ENCODE measurements at places on chromosomes 4 and X.

- DNase-seq, result no peak
These were observed 11.5 kb downstream of the FBXW7 start for GRCh38 chr4:152524427-152524826.

DNA sequence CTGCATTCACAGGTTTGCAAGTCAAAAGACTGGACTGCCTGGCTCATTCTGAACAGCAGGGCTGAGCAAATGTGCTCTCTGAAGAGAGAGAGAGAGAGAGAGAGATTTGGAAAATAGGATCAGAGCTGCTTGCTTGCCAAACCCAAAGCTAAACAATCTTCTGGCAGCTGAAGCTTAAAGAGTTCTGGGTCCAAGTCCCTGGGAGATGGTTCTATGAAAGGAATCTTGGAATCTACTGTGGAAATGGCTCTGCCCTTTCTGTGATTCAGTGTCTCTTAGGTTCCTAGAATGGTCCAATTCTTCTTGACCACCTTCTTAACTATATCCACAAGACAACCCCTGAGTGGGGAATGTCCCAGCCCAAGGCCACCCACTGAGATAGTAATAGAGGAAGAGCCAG, 66.1 kb upstream of the EFNB1 start:
- DNase-seq, result no peak

- DNase-seq, result peak; percentile 37
These were observed 57.4 kb downstream of the TSC22D3 start for GRCh38 chrX:107718156-107718621.

GRCh38 chr4:80082693-80083092, 9.7 kb upstream of the ANTXR2 start:
- DNase-seq, result no peak

- no peak for DNase-seq
These were observed 26.7 kb downstream of the MANBA start for GRCh38 chr4:102734116-102734515.

GRCh38 chrX:126819429-126819828, at the start of gene PRR32:
TSS of gene PRR32 (plus strand) at chrX:126819729. CDS start at chrX:126819844, 115 bp downstream.
- no peak for DNase-seq

GRCh38 chr4:39480902-39481695, 22.2 kb downstream of the LIAS start:
- no peak for DNase-seq

- peak; percentile 61 for DNase-seq
These were observed 148.8 kb upstream of the MID1 start for GRCh38 chrX:10769195-10769594.

- no peak for DNase-seq
These were observed 27.8 kb upstream of the TSPAN5 start for GRCh38 chr4:98686043-98686707.

- no peak for DNase-seq
These were observed 120.5 kb downstream of the CAMK2D start for GRCh38 chr4:113641025-113641431.

GRCh38 chrX:130030826-130031225, 48.4 kb downstream of the BCORL1 start:
- no peak for DNase-seq

- DNase-seq, result no peak
These were observed 78.0 kb downstream of the COX7B2 start for GRCh38 chr4:46830971-46831454.

DNA sequence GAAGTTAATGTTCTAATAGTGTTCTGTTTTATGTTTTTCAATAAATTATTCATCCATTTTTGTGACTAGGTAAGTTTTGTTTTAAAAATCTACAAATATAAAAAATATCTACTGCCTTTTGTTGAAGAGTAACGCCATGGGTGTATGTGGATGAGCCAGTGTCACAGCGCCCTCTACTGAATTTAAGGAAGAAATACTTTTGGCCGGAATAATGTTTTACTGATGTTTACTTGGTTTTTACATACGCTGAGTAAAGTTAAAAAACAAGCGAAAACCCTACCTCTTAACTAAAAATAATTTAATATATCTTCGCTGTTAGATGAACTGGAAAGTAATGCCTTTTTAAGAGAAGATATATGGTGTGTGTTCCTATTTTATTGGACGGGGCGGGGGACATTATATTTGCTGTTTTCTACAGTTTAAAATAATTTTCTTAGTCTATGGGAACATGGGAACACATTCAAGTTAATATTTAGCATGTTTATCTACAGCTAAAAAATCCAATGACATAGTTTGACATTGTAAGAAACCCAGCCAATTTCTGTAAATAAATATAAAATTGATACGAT, 86.1 kb downstream of the CPE start:
- no peak for DNase-seq

GRCh38 chr4:53168228-53168627, 197.6 kb downstream of the SCFD2 start:
- DNase-seq, result no peak

DNA sequence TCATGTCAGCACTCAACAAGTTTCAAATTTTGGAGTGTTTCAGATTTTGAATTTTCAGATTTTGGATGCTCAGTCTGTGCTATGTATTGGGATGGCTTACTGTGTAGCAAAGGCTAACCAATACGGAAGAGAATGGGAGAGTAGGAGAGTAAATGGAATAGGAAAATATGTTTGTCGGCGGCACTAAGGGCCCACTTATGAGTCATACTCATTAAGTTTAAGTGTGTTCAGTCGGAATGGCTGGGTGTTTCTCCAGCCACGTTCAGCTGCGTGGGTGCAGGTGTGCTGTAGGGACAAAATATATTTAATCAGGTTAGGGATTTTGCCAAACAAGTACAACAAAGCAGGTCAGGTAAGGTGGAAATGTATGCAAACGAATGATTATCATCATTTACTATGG, 13.6 kb downstream of the FTHL17 start:
- no peak for DNase-seq

DNA sequence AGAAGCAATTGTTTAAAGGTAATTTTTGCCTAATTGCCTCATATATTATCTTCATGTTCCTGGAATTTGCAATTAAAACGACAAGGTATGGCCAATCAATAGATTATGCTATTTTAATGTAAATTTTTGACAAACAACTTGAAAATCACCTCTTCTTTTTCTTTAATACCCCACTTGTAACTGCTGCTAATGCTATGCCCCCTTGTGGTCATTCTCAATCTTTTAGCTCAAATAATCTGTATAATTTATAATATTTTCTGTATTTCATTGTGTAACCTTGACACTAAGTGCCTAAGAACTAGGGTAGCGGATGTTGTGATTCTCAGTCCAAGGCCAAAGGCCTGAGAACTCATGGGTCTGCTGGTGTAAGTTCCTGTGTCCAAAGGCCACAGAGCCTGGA, 831.7 kb upstream of the POU3F4 start:
- DNase-seq, result no peak

DNA sequence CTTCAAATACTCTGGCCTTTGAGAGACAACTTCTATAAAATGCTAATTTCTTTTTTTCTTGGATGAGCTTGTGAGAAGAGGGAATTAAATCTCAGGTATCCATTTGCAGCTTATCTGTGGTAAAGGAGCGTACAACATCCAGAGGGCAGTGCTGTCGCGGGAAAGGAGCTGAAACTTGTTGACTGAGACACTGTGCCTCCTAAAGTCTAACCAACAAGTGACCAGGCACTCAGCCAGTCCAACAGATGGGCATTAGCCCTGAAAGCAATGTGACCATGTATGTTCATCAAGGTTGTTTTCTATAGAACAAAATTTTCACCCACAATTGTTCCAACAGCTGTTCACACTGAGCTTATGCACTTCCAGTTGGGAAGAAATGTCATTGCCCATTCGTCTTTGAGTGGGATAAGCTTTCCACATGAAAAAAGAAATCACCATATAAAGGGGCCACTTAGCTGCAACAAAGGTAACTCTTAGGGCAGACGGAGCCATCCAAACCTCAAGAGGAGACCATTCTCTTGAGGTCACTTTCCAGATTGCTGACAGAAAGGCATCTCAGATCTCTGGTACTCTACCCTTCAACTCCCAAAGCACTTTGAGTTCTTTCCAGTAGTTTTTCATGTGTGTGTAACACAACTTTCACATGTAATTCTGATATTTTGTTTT, 244.8 kb upstream of the NEIL3 start:
- no peak for DNase-seq

GRCh38 chr4:128384765-128385598, 97.4 kb upstream of the PGRMC2 start:
- no peak for DNase-seq

GRCh38 chr4:110005461-110006056, 92.9 kb downstream of the EGF start:
- DNase-seq, result no peak

- DNase-seq, result no peak
These were observed 43.9 kb upstream of the PDGFRA start for GRCh38 chr4:54185044-54185780.

- no peak for DNase-seq
These were observed 1.5 kb downstream of the GPR101 start for GRCh38 chrX:137032341-137032694.

- peak; percentile 9 for DNase-seq
These were observed 158.0 kb downstream of the ARHGAP24 start for GRCh38 chr4:85632981-85633380.

DNA sequence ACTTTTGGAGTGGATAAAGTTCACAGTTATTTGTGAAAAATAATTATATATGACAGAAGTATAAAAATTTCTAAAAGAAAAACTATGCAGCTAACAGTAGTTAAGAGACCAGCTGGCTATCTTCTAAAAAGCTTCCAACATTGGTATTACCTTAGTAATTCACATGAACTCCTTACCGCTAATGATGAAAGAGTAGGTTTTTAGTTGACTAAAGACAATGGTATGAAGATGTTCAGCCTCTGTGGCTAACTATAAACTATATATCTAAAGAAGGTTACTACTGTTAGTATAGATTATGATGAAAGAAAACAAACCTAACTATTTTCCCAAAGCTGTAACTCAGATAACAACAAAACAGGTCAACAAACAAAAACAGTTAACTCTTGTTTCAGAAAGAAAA, 10.4 kb downstream of the CCNI start:
- DNase-seq, result no peak

DNA sequence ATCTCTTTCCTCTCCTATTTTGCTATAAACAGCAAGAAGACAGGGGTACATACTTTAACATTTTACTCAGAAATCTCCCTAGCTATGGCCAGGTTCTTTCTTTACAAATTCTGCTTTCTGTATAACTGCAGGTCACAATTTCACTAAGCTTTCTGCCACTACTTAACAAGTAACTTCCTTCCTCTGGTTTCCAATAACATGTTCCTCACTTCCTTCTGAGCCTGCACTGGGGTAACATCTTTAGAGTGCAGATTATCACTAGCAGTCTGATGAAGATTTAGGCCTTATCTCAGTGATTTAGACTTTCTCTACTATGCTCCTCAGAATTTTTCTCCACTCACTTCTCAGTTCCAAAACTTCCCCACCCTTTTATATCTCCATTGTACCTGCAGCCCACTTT, 1930.5 kb upstream of the AGA start:
- no peak for DNase-seq

- no peak for DNase-seq
These were observed 52.1 kb downstream of the PTCHD1 start for GRCh38 chrX:23386726-23387125.

GRCh38 chr4:140289486-140289885, 84.0 kb upstream of the SCOC start:
- no peak for DNase-seq

GRCh38 chr4:110109455-110109854, 89.0 kb downstream of the ELOVL6 start:
- DNase-seq, result no peak

- DNase-seq, result no peak
These were observed 17.5 kb upstream of the GYG2 start for GRCh38 chrX:2811271-2811670.

GRCh38 chr4:129098531-129099001, 2.6 kb downstream of the C4orf33 start:
- DNase-seq, result no peak

- no peak for DNase-seq
These were observed 66.3 kb downstream of the C4orf46 start for GRCh38 chr4:158605393-158605792.

- DNase-seq, result no peak
These were observed 5.2 kb upstream of the IRF2 start for GRCh38 chr4:184479516-184479950.

DNA sequence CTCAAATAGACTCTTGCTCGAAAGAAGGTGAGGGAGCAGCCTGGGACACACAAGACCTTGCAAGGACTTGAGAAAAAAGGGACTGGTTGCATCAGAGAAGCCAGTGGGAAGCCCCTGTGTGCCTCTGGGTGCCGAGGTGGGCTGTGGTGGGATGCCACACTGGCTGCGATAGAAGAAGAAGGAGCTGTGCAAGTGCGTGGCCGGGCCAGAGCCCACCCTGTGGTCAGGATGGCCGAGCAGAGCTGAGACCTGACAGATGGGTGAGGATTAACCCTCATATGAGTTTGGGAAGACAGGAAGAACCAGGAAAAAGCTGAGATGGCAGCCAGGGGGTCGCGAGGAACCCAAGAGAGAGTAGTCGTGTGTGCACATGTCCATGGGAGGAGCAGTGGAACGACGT, 44.6 kb upstream of the HGFAC start:
- no peak for DNase-seq

DNA sequence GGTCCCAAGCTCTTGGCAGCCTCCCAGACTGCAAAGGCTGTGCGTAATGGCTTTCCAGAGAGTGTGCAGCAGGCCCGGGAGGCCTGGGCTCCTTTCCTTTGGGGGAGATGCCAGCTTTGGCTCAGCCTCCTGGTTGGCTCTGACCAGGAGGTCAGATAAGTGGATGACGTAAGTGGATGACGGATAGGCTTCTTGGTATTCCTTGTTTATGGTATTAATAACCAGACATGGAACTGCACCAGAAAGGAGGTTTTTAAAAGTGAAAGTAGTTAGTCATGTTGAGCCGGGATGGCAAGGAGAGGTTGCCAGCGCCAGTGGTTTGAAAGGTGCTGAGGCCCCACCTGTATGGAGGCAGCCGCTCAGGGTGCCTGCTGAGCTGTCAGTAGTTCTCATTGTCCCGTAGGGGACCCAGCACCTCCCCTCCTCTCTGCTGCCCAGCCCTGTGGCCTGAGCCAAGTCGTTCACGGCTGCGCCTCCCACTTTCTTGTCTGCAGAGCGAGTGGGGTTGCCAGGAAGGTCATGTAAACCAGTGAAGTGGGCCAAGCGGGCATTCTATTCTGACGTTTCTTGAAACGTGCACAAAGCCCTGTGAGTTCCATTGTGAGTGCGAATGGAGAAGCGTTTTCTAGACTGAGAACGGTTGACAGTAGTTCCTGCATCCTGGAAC, 28.7 kb upstream of the STOX2 start:
- DNase-seq, result peak; percentile 36

DNA sequence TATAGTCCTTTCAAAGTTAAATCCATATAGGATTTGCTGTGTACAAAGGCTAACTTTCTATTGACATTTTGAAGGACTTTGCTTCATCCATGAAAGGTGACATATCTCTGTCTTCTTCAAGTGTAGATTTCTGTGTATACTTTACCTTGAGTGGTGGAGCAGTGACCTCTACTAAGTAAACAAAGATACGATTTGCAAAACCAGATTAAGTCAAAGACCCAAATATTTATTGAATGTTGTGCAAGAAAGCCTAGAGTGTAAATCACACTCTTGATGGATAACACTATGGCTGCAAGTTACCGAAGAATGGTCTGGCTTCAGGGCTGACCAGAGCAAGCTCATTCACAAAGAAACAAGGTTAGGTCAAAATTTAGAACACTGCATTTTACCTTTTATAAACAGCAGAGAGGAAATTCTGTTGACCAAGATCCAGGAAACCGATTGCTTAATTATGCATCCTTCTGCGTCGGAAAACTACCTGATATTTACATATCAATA, 5.4 kb upstream of the FGG start:
- no peak for DNase-seq

GRCh38 chr4:148634476-148634875, 192.3 kb upstream of the NR3C2 start:
- DNase-seq, result no peak
